ENCODE measurements at places on chromosomes 12 and 14. TPM values are rescaled to one million over a fixed set of nuclear protein-coding genes. Genes with fewer than 3 reads are reported as not detected.

The RDH16 gene
- 2.9 TPM for total RNA-seq

DNA sequence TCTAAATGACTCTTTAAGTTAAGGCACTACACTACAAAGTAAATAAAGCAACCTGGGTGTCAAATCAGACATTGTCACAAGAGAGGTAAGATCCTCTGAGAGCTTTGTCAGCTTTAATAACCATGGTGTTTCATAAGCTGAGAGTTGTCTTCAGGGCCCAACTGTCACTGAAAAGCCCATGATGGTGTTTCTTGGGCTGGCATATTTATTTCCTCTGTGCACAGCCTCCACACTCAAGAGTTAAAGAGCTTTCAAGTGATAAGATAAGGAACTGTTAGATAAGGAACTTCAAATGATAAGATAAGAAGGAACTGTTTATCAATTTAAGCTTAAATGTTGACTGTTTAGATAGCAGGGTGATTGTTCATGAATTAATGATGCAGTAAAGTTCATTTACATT lies 495.4 kb downstream of the TMEM117 start:
- no peaks in the 10 kb centered on the region for H3K4me1 ChIP-seq
- H3K36me3 ChIP-seq: no peaks in the 10 kb centered on the region
- DNase-seq: no peak
- no peak overlapping the region for H3K27ac ChIP-seq
- H3K27me3 ChIP-seq: no peaks in the 10 kb centered on the region

DNA sequence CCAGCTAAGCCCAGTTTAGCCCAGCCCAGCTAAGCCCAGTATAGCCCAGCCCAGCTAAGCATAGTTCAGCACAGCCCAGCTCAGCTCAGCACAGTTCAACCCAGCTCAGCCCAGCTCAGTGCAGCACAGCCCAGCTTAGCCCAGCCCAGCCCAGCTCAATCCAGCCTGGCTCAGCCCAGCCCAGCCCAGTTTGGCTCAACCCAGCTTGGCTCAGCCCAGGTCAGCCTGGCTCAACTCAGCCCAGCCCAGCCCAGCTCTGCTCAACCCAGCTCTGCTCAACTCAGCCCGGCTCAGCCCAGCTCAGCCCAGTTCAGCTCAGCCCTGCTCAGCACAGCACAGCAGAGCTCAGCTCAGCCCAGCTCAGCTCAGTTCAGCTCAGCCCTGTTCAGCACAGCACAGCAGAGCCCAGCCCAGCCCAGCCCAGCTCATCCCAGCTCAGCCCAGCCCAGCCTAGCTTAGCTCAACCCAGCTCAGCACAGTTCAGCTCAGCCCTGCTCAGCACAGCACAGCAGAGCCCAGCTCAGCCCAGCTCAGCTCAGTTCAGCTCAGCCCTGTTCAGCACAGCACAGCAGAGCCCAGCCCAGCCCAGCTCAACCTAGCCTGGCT lies 330.9 kb downstream of the TMEM121 start:
- no peaks in the 10 kb centered on the region for H3K27me3 ChIP-seq
- H3K4me3 ChIP-seq: no peak overlapping the region
- H3K27ac ChIP-seq: no peak overlapping the region
- no peaks in the 10 kb centered on the region for H3K4me1 ChIP-seq
- DNase-seq: no peak

- H3K36me3 ChIP-seq: no peaks in the 10 kb centered on the region
- no peak overlapping the region for H3K4me3 ChIP-seq
- H3K4me1 ChIP-seq: no peaks in the 10 kb centered on the region
- DNase-seq: no peak
- H3K27me3 ChIP-seq: no peaks in the 10 kb centered on the region
Observed at GRCh38 chr12:100364324-100364723, 7.5 kb downstream of the SLC17A8 start.
